Activated CD4-positive, alpha-beta T cell treated with anti-CD3 and anti-CD28 coated beads for 24 hours (primary cell): ENCODE measurements at places on chromosomes 2 and 18.

- no peak for DNase-seq
Observed at GRCh38 chr2:160064916-160065315, 2.5 kb upstream of the PLA2R1 start.

DNA sequence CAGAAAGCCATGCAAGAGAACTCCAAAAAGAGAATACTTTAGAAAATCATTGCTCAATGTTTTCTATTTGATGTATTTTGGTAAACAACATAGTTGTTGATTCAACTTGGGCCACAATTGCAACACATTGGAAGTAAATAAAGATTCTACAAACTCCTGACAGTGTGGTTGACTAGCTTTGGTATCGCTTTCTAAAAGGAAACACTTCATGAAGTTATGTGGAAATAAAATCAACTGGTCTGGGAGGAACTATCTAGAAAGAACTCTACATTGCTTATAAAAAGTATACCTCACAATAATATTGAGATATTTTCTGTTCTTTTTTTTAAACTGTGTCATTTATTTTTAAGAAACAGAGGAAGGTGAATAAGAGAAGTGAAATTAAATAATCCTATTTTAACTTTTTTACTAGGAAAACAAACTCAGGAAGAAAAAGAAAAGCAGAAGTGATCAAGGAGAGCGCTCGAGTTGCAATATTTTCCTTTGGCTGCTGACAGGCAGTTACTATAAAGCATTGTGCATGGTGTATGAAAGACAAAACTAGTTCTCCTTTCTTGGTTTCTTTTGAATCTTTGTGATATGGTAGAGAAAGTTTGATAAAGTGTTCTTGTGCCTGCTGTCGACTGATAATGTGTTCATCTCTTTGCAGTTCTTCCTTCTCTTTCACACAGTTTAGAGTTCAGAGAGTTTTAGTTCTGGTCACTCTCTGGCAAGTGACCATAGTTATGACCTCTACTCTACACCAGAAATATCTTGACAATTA, 3.0 kb downstream of the DHRS9 start:
- no peak for DNase-seq

DNA sequence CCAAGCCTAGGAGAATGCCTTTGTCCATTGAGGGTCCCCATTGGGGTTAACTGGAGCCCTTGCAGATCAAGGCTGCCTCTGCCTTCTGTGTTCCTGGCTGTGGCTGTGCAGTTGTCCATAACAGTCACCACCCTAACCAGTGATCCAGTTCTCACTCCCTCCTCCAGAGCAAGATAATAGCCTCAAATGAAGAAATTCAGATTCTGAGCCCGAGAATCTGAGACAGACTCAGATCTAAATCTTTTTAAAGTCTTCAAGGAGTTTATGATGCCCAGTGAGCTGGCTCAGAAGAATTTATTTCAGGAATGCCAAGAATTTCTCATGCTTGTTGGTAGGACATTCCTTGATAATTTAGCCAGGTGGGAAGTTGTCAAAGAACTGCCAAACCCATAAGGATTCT, 44.3 kb upstream of the RAB6C start:
- no peak for DNase-seq

DNA sequence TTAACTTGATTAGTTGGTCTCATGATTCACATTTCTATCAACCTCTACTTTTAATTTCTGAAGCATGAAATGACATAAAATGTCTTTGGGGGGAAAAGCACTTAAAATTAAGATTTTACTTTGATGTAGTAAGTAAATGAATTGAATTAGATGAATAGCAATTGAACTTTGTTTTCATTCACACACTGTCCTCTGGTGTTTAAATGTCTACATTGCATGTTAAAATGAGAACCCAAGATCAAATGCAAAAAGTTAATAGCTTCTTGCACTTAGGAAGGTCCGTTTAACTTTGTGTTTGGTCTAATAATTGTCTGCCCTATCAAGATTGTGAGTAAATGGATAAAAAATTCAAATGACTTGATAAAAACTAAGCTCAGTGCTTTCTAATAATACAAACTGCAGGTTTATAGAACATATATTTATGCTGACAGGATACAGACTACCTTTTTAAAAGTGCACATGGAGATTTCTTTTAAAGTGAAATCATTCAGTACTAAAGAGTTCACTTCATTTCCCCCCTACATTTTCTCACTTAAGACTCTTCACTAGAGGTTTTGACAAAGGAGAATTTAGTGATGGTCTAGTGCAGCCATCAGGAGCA, 156.2 kb upstream of the NABP1 start:
- DNase-seq = no peak

GRCh38 chr2:41709702-41710599, 337.9 kb upstream of the PKDCC start:
- no peak for DNase-seq

DNA sequence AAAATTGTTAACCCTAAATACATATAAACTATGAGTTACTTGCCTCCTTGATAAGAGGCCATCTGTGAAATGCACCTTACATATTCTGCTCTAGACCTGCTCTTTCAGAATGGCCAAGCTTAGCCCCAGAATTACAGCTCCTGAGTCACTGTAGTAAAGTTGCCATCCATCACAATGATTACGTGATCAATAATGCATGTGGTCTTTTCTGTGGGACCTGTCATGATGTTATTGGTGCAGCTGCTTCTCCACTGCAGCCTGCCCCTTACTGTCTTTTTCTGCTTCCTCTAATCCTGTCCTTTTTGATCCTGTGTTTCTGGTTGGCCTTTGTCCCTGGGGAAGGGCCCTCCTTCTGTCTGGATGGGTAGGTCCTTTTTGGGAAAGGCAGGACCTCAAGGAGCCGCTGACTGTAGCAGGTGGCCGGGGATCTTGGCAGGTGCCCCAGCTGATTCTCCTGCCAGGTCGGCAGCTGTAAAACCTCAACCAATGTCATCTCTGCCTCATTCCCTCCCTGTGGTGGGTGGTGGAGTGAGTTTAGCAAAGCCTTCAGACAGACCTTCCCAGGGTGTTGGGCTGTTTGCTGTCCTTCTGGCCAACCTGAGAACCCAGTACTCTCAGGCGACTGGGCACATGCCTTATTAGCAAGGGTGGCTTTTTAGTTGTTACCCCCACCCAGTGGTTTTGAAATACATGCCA, 126.2 kb upstream of the EML6 start:
- no peak for DNase-seq

GRCh38 chr2:7437716-7438632, 520.8 kb downstream of the RNF144A start:
- no peak for DNase-seq
